Brain microvascular endothelial cell (primary cell): ENCODE measurements at places on chromosomes 5 and 9.

DNA sequence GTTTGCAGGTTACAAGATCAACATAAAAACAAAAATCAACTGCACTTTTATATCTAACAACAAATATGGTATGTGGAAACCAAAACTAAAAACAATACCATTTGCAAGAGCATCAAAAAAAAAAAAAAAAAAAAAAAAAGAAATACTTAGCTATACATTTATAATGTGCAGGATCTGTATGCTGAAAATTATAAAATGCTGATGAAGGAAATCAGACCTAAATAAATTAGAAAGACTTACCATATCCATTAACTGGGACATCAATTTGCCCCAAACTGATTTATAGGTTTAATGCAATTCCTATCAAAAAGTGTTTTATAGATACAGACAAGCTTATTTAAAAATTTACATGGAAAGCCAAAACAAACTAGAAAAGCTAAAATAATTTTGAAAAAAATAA lies 60.4 kb upstream of the OTP start:
- no peak for DNase-seq

DNA sequence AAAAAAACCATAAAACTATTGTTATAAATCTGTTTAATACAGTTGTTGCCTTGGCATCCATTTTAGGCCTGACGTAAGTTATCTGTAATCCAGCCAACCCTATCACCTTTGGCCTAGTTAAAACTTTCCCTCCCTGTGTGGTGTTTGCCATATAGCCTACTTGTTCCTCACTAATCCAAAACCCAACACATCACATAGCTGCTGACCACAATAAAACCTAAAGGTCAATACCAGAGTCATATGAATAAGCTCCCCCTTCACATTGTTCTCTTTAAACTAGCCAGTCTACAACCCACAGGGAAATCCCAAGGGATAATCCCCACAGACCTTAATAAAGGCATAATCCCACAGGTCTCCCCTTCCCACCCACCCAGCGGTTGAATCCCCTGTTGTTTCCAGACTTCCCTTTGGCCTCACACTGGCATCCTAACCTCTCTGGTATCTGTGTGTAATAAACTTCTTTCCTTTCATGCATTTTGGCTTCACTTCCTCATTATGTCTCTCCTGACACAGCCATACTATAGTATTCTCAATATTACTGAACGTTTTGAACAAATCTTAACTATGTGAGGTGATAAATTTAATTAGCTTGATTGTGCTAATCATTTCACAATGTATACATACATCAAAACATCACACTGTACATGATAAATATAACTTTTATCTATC lies 50.8 kb downstream of the DTWD2 start:
- no peak for DNase-seq

DNA sequence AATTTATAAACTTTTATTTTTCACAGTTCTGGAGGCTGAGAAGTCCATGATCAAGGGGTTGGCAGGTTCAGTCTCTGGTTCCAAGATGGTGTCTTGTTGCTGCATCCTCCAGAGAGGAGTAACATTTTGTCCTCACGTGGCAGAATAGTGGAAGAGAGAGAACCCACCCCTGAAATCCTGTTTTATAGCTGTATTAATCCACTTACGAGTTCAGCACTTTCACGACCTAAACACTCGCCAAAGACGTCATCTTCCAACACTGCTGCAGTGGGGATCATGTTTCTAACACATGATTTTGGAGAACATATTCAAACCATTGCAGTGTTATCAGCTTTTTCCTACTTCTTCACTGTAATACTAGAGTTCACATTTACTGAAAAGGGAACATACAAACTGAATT lies 233.0 kb upstream of the ATP10B start:
- DNase-seq: no peak

- DNase-seq: peak; percentile 92
Observed at GRCh38 chr5:138975098-138975847, 100.1 kb upstream of the LRRTM2 start.

GRCh38 chr9:134438195-134438788 lies 112.0 kb downstream of the RXRA start:
- no peak for DNase-seq

DNA sequence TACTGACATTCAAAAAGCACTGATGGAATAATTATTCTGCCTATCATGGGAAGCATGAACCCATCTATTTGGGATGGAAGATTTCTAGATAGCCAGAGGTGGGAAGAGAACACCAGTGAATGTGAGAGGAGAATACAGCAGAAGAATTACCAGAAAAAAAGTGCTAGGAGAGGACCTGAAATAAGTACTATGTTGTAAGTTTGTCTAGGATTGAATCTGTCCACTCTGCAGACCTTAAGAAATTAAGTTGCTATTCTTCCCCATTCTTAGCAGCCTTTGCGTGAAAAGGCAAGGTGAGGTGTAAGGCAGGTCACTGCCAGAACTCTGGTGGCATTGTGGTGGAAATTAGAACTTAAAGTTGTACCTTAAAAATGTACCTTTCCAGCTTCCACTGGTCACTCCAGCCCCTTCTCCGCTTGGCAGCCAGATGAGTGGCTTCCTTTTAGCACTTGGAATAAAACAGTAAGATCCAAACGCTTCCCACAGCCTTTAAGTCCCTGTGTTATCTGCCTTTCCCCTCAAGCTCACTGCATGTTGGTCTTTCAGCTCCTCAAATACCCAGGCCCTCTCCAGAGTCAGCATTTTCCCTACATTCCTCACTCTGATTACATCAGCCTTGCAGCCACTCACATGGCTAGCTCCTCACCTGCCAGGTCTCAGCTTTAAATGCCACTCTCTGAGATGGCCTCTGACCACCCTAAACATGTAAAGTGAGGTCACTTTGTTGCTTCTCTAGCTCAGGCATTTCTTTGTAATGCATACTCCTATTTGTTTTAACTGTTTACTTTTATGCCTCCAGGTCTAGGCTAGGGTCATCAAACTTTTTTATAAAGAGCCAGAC lies 253.0 kb downstream of the EPB41L4A start:
- no peak for DNase-seq

- no peak for DNase-seq
Observed at GRCh38 chr5:163633926-163634460, 128.6 kb downstream of the MAT2B start.

- no peak for DNase-seq
Observed at GRCh38 chr5:176769911-176770310, 40.4 kb upstream of the UNC5A start.

GRCh38 chr5:14937254-14937653 lies 65.7 kb upstream of the ANKH start:
- no peak for DNase-seq

DNA sequence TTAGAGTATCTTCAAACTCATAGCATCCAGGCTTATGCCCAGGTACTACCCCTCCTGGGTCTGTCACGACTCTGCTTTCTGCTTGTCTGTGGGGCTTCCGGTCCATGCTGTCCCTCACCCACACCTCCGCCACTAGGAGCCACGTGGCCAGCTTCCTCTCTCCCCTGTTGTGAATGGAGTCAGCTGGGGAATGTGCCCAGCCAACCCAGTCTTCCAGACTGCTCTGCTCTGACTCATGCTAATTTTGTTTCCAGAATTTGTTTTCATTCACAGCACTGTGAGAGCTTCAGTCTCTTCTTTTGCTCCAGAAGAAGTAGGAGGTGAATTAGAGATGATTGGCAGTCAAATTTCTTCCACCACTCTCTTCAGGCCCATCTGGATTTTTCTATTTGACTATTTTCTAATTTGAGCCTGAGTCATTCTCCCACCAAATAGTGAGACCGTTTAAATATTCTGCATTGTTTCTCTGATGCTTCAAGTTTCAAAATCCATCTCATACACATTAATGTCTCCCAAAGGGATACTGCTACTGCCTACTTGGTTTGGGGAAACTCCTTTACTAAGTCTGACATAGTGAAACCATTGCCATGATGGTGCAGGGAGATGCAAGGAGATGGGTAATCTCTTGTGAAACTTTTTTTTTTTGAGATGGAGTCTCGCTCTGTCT lies 424.1 kb upstream of the KIF2A start:
- peak; percentile 60 for DNase-seq

- no peak for DNase-seq
Observed at GRCh38 chr5:7770436-7770835, 80.5 kb downstream of the CFAP90 start.

DNA sequence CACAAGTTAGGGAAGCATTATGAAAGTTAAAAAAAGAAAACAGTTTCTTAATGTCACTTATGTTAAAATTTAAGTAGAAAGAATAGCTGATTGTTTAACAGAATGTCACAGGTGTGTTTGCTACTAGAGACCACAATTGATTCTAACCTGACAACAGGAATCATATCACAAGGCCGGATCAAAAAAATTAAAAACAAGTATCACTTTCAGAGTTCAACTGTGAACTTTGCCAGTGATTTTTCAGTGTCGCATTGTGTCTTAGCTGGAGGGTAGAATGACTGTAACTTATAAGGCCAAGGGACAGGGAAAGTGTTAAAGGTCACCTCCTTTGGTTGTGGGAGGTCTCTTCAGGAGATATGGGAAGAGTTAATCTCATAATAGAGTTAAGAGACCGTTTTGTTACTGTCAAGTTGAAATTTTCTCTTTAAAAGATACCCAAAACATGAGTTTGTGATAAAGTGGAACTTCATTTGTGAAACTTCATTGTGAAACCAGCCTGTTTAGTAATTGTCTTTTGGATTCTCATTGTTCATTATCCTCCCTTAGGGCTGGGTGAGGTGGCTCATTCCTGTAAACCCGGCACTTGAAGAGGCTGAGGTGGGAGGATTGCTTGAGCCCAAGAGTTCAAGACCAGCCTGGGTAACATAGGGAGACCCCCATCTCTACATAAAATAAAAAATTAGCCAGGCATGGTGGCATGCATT lies 40.9 kb downstream of the CPEB4 start:
- DNase-seq: no peak

DNA sequence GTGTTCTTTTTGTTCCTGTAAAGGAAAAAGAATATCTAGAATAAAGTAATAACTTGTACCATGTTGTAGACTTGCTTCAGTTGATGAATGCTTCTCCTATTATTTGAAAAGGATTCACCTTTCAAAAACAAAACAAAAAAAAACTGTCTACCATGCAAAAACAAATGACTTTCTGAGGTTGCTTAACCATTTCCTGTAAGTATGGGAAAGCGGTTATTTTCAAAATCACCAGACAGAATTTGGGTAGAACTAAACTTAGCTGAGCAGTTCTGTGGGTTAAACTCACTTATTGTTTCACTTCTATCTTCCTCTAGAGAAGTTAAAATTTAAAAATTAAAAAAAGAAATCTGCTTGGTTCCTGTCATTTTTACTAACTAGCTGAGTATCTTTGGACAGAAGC lies 25.2 kb downstream of the LNPEP start:
- DNase-seq: no peak

GRCh38 chr5:28301712-28302111 lies 1263.3 kb upstream of the CDH9 start:
- peak; percentile 99 for DNase-seq

GRCh38 chr5:14183187-14183939 lies 40.2 kb downstream of the TRIO start:
- DNase-seq: no peak

DNA sequence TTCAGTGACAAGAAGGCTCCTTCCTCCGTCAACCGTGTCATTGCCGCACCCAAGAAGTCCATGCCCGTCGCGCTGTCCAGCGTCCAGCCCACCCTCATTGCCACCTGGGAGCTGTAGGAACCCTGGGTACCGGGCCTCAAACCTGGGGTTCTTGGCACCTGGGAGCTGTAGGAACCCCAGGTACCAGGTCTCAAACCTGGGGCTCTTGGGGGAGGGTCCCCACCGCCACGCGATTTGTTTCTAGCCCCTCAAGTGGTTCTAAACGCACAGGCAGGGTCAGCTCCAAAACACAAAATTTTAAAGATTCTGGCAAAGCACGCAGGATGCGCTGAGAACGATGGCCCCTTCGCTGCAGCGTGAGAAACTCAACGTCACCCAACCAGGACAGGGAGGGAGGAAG lies 17.7 kb downstream of the LHX3 start:
- DNase-seq: no peak

DNA sequence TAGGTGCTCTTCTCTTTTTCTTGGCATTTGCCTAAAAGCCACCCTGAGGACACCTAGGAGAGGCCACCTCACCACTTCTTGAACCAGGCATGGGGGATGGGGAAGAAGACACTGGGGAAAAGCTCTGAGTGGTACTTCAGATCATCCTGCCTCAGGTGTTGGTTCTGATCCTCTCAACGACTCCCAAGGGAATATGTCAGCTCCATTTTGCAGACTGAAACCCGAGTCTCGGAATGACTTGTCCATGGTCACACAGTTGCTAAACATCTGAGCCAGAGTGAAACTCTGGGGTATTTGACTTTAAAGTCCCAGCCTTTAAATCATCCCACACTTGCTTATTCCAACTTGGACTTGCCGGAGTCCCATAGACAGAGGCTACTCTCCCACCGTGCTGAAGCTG lies 120.6 kb upstream of the GABRP start:
- no peak for DNase-seq

DNA sequence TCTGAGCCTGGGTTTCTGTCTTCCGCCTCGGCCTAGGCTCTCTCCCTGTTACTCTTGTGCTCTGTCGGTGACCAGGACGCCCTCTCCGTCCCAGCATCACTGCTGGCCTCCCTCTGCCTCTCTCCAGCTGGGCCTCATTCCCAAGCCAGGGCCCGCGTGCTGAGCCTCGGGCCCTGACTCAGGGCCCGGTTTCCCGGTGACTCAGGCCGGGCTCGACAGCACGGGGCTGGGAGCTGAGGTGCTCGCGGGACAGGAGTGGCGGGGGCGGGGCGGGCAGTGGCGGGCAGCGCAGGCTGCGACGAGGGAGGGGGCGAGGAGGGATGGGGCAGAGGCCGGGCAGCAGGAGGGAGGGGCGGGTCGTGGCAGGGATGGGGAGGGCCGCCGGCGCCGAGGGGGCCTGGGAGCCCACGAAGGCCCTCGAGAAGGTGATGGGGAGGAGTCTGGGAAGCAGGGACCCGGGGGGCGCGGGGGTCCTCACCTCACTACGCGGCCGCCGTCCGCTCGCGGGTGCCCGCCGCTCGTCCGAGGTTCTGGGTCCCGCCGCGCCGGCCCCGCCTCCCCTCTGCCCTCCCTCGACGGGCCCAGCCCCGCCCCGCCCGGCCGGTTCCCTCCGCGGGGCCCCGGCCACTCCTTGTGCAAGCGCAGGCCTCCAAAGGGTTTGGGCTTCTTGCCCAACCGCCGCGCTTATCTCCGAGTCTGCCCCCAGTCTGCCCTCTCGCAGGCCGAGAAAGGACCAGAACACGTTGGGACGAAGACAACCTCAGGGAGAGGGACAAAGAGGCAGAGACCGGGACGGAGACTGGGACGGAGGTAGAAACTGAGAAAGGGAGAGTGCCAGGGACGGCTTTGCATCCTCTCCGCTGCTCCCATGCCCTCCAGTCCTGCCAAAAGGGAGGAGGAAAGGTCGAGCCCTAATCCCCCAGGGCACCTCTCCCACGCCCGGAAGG lies at the start of gene ARAP3:
TSS of gene ARAP3 (minus strand) at position 536 of the 947 bp plus-strand sequence. CDS start 1,744 bp downstream, outside the sequence.
- peak; percentile 81 for DNase-seq

DNA sequence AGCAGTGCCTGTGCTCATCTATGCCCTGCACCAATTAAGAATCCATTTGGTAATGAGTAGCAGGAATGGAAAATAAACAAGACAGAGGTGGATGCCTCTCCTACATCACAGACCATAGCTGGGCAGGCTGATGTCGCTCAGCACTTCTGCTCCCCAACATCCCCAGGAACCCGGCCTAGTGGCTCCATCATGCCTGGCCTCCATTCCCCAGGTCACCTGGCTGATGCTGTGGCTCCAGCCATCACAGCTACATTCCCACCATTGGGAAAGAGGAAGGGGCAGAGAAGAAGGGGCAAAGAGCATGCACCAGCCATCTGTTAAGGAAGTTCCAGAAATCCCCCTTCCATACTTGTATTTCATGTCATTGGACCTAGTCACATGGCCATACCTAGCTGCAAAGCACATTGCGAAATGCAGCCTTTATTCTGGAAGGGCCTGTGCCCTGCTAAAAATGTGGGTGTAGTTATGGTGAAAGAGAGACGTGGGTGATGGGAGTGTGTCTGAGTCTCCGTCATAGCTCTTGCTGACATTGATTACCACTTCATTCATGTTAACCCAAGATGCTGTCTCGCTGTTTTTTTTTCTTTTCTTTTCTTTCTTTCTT lies 86.1 kb upstream of the ADAMTS2 start:
- no peak for DNase-seq
